ENCODE measurements at places on chromosomes 3 and 15. TPM values are rescaled to one million over a fixed set of nuclear protein-coding genes. Genes with fewer than 3 reads are reported as not detected.

C2CD4B gene
- not detected for total RNA-seq

VGLL4 gene
- total RNA-seq: 14.7 TPM

GRCh38 chr15:80404057-80404760, at the start of gene ARNT2:
ARNT2 (plus strand) TSS chr15:80404382; CDS start chr15:80404516, 134 bp downstream.
- H3K4me1 ChIP-seq: peaks cover 18% of the 10 kb centered on the region
- no peak within 1 kb of the TSS for H3K27ac ChIP-seq
- H3K4me3 ChIP-seq: peak within 1 kb of the TSS; percentile 46

DNA sequence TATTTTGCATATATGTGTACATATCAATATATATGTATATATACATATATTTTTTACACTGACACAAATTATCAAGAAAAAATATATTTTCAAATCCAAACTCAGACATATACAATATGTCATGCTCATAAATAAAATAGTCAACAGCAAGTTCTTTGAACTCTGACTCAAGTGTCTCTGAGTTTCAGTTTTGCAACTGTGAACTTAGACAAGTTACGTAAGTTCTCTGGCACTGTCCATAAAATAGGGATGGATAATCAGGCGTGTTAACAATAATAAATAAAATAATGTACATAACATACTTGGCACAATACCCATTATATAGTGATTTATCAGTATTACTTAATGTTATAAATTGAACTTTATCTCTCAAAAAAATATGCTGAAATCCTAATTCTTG, 12.1 kb upstream of the XRN1 start:
- DNase-seq: no peak
- H3K27me3 ChIP-seq: no peaks in the 10 kb centered on the region
- no peak overlapping the region for H3K4me3 ChIP-seq

DNA sequence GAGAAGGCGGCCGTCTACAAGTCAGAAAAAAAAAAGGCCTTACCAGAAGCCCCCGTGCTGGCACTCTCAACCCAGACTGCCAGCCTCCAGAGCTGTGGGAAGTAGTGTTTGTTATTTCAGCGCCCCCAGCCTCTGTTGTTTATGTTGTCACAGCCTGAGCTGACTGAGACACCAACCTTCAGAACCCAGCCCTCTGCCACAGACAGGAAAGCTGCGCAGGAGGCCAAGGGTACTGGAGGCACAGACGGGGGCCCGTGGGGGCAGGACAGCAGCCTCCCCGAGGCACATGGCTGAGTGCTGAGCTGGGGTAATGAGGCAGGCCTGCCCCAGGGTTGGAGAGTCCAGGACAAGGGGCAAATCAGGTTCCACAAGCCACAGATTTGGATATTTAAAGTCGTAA, 33.7 kb downstream of the HCN4 start:
- no peaks in the 10 kb centered on the region for H3K36me3 ChIP-seq

PLCB2 gene
- total RNA-seq: 61.9 TPM

GRCh38 chr3:57118254-57118653, 46.9 kb downstream of the IL17RD start:
- H3K4me1 ChIP-seq: no peaks in the 10 kb centered on the region
- no peak overlapping the region for H3K27ac ChIP-seq
- no peaks in the 10 kb centered on the region for H3K36me3 ChIP-seq
- H3K27me3 ChIP-seq: no peaks in the 10 kb centered on the region
- no peak for DNase-seq

DNA sequence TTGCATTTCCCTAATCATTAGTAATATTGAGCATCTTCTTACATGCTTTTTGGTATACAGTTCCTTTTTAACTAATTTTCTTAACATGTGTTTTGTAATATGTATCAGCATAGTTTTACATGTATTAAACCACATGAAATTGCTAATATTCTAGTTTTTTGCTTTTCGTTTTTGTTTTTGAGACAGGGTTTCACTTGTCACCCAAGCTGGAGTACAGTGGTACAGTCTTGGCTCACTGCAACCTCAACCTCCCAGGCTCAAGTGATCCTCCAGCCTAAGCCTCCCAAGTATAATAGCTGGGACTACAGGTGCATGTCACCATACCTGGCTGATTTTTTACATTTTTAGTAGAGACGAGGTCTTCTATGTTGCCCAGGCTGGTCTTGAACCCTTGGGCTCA, 4.4 kb upstream of the ISG20 start:
- H3K27me3 ChIP-seq: no peaks in the 10 kb centered on the region
- peaks cover 13% of the 10 kb centered on the region for H3K4me1 ChIP-seq
- DNase-seq: no peak

DNA sequence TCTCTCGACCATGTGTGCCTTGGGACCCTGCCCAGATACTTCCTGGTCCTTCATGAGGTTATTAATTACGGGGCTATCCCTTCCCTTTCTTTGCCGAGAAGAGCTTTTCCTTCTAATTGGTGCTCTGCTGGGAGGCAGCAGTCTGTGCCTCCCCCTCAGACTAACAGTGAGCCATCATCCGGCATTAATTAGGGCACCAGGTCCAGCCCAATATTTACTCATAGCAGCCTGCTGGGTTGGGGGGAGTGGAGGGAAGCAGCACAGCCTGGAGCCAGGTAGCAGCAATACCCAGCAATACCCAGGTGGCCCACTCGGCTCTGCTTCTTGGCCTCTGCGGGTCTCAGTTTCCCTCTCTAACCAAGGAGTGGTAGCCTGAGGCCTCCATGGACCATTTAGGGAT, 20.1 kb downstream of the CACNA2D2 start:
- H3K27me3 ChIP-seq: no peaks in the 10 kb centered on the region
- H3K4me3 ChIP-seq: no peak overlapping the region
- DNase-seq: no peak
- H3K36me3 ChIP-seq: no peaks in the 10 kb centered on the region
- no peaks in the 10 kb centered on the region for H3K4me1 ChIP-seq

DNA sequence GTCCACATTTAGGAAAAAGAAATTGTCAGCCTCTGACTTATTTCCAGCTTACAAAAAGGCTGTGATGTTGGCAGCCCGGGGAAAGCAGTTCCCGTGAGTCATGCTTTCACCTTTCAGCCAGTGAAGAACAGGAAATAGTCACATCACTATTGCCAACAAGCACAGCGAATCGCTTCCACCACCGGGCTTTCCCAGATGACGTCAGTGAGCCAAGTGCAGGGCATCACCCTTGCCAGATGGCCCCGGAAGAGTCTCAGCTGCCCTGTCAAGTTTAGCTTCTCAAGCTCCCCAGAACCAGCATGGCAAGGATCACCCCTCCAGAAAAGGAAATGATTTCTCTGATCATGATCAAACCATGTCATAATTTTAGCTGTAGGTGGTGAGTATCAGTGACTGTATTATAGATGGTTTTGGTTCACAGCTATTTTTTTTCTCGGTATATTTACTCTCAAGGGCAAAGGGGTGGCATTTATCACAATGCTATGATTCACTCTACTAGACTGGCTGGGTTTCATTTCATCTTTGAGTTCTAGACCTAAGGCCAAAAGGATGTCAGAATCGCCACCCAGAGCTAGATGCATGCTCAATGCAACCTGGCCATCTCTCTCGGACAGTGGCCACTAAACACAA, 32.9 kb downstream of the B3GNT5 start:
- peak; percentile 89 for DNase-seq
- H3K27ac ChIP-seq: peak overlapping the region; percentile 66
- no peaks in the 10 kb centered on the region for H3K36me3 ChIP-seq
- no peak overlapping the region for H3K4me3 ChIP-seq
- H3K27me3 ChIP-seq: no peaks in the 10 kb centered on the region

DNA sequence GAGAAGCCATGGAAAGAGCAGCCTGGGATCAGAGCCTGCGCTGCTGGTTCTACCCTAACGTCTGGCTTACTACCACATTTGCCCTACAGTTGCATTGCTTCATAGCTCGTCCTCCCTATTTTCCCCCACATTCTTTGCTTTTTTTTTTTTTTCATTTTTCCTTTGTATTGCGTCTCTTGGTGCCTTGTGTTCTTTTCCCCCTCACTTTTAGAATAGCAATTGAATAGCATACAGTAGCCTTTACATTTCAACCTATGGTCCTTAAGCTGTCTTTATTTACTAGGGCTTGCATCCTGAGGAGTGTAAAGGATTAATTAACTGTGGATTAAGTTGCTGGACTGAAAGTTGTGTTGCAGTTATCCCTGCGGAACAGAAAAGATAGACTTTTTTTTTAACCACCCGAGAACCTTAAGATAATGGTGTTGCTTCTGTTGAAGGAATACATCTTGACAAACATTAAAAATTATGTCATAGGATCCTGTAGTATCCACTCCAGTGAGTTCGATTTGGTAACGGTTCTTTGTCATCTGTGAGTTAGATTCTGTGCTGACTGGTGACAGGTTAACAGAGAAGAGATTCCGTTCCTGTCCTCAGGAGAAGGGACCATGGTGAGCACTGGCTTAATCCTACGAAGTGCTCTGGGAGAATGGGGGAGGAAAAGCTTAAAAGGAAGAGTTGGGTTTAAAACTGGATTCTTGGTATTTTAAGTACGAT, 417.4 kb upstream of the NAALADL2 start:
- H3K27ac ChIP-seq: peak overlapping the region; percentile 99
- peaks cover 22% of the 10 kb centered on the region for H3K4me1 ChIP-seq
- H3K4me3 ChIP-seq: peak overlapping the region; percentile 92
- H3K36me3 ChIP-seq: peaks cover 6% of the 10 kb centered on the region

B3GNT5 gene
- total RNA-seq: 0.66 TPM

DNA sequence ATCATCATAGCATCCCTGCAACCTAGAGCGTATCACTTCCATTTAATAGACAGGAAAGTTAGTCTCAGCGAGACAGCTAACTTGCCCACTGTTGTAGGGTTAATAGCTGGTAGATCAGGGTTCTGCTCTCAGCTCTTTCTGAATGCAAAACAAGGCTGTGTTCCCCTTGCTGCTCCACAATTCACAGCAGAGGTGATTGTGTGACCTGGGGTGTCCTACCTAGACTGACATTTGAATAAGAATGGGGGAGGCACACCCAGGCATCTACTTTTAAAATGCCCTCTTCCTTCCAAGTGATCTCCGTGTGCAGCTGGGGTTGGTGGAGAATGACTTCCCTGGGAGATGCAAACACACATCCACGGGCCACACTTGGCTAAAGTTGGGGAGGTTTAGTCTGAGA, 43.0 kb upstream of the CACNA2D3 start:
- H3K27ac ChIP-seq: no peak overlapping the region
- no peak for DNase-seq
- no peaks in the 10 kb centered on the region for H3K4me1 ChIP-seq
- H3K4me3 ChIP-seq: no peak overlapping the region

DUOXA2 gene
- not detected for total RNA-seq

DNA sequence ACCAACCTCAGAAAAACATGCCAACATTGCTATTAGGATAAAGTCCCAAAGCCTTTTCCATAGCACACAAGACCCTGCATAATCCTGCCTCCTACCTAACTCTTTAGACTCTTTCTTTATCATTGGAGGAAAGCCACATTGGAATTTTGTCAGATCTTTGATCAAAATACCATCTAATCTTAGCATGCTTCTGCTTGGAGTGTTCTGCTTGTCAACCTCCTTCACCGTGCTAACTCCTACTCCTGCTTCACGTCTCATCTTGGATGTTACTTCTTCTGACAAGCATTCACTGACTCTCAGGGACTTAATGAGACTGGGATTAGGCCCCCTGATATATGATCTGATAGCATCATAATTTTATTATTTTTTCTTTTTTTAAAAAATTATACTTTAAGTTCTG, 7.4 kb upstream of the GLCE start:
- no peaks in the 10 kb centered on the region for H3K36me3 ChIP-seq
- no peak overlapping the region for H3K27ac ChIP-seq
- no peak overlapping the region for H3K4me3 ChIP-seq

DNA sequence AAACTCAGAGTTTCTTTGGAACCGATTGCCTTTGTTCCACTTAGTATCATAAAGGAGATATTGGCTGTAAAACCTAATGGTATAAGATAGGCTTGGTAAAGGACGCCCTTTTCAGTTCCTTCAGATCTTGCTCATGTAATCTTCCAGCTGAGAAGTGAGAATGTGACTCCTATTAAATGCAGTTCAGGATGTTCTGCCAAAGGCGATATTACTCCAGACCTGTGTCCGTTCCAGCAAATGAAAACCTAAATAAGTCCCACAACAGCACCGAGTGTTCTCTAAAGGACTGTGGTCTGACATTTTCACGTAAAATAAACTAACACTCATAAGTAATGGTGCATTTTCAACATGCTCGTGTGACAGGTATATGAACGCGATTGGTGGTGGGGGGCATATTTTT, 276.2 kb downstream of the FEZF2 start:
- DNase-seq: no peak
- H3K27ac ChIP-seq: no peak overlapping the region
- no peaks in the 10 kb centered on the region for H3K27me3 ChIP-seq
- H3K4me3 ChIP-seq: no peak overlapping the region

- H3K4me3 ChIP-seq: no peak overlapping the region
- DNase-seq: no peak
- H3K27ac ChIP-seq: no peak overlapping the region
- no peaks in the 10 kb centered on the region for H3K27me3 ChIP-seq
- no peaks in the 10 kb centered on the region for H3K36me3 ChIP-seq
Observed at GRCh38 chr15:83835479-83835878, 181.6 kb downstream of the ADAMTSL3 start.

- no peaks in the 10 kb centered on the region for H3K4me1 ChIP-seq
- no peaks in the 10 kb centered on the region for H3K27me3 ChIP-seq
- DNase-seq: no peak
- no peak overlapping the region for H3K4me3 ChIP-seq
- no peak overlapping the region for H3K27ac ChIP-seq
- no peaks in the 10 kb centered on the region for H3K36me3 ChIP-seq
Observed at GRCh38 chr3:17030438-17030837, 145.7 kb downstream of the PLCL2 start.

- no peak for DNase-seq
- H3K27ac ChIP-seq: no peak overlapping the region
Observed at GRCh38 chr3:39453134-39453533, 14.3 kb upstream of the MOBP start.

TGFBR2 gene
- 30.6 TPM for total RNA-seq

DNA sequence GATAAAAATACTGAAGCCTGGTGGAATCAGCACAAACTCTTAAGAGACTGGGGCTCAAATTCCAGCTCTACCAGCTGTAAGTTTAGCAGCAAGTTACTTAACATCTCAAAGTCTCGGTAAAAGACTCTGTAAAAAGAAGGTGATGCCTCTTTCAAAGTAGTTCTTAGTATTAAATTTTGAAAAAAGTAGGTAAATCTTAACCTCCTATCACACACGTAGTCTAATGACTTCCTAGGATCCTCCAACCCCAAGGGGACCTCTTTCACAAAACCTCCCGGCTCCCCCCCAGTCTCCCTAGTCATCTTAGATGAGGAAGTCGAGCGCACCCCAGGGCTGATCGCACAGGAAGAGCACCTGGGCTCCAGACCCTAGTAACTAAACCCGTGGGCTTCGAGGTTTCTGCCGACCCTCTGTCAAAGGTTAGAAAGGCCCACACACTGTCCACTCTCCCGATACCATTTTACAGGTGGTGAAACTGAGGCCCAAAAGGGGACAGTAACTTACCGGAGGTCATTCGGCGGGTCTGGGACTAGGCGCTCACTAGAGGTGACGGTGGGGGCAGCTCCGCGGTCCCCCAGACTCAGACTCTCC, 427 bp downstream of the MBD4 start:
- peak overlapping the region; percentile 48 for H3K27ac ChIP-seq
- no peaks in the 10 kb centered on the region for H3K27me3 ChIP-seq
- H3K36me3 ChIP-seq: peaks cover 36% of the 10 kb centered on the region
- H3K4me1 ChIP-seq: peaks cover 20% of the 10 kb centered on the region

SERINC4 gene
- total RNA-seq: not detected

GRCh38 chr3:116340680-116341216, 104.5 kb downstream of the LSAMP start:
- H3K4me3 ChIP-seq: no peak overlapping the region
- DNase-seq: no peak
- no peaks in the 10 kb centered on the region for H3K4me1 ChIP-seq
- no peaks in the 10 kb centered on the region for H3K36me3 ChIP-seq

- no peak for DNase-seq
- no peak overlapping the region for H3K27ac ChIP-seq
- H3K4me1 ChIP-seq: no peaks in the 10 kb centered on the region
- H3K4me3 ChIP-seq: no peak overlapping the region
- no peaks in the 10 kb centered on the region for H3K27me3 ChIP-seq
- H3K36me3 ChIP-seq: no peaks in the 10 kb centered on the region
Observed at GRCh38 chr15:96031426-96032110, 298.9 kb upstream of the NR2F2 start.

SMCO1 gene
- not detected for total RNA-seq
